A673 (cell line): ENCODE measurements at places on chromosomes 2 and 18.

GRCh38 chr18:65016631-65017371 lies 734.0 kb upstream of the CDH7 start:
- DNase-seq = no peak

DNA sequence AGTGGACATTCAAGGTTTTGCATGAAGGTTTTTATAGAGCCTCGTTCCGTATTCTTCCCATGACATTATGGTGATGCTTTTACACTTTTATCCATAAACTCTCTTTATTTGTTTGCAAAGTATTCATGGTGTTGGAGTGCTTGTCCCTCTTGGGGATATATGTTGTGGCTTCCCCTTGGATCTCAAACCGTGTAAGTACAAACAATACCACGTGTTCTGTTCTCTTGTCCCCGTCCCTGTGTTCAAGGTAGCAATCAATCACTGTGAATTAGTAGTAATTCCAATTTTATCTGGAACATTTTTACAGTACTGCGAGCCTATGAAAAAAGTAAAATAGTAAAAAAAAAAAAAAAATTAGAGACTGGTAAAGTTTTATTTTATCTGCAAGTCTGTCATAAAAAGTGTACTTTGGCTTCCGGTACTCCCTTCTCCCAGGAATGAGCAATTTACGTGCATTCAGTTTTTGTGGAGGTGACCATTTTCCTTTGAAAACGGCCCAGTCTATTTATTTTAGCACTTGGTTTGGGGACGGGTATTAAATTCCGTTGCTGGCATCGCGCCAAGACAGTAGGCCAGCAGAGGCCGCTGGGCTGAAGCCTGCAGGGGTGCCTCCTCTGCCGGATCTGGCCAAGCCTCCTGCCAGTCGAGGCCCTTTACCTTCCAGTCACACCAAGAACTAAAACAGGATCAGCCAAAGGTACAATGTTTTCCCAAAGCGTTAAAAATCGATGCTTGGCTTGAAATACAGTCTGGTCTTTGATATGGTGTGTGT lies 175.7 kb downstream of the SOCS6 start:
- DNase-seq = peak; percentile 77

GRCh38 chr2:61356958-61357350 lies 113.9 kb downstream of the USP34 start:
- no peak for DNase-seq

- DNase-seq = no peak
Measured at GRCh38 chr18:393574-393957, 106.9 kb downstream of the COLEC12 start.

DNA sequence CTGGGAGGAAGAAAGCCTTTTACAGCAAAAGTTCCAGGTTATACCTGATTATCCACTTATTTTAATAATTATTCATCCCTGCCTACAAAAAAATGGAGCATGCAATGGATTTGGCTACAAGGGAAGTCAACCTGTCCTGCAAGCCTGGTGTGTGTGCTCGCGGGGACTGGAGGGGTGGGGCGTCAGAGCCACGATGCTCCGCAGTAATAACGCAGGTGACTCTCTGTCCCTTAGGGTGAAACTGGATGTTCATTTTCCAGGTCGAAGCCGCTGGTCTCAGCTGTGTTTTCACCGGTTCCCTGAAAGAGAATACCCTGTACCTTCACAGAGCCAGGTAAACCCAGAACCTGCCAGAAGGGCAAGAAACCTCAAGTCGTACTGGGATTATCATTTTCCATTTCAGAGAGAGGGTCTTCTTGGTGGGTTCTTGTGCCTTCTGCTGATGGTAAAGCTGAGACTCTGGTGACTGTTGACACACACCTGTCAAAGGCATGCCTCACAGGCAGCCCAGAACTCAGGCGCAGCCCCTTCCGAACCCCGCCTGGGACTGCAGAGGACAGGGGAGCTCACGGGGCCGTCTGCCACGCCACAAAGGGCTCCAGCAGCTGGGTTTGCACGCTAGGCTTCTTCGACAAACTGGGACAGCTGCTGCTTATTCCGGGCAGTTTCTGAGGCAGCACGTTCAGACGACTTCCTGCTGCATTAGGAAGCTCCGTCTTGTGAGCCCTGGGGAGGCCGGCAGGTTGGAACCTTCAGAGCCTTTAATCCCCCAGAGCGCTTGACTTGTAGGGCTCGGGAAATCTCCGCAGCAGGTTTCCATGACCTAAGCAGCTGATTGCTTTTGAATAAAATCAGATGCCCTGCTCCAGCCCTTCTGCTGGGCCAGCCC lies 58.6 kb downstream of the KCNG2 start:
- peak; percentile 78 for DNase-seq

DNA sequence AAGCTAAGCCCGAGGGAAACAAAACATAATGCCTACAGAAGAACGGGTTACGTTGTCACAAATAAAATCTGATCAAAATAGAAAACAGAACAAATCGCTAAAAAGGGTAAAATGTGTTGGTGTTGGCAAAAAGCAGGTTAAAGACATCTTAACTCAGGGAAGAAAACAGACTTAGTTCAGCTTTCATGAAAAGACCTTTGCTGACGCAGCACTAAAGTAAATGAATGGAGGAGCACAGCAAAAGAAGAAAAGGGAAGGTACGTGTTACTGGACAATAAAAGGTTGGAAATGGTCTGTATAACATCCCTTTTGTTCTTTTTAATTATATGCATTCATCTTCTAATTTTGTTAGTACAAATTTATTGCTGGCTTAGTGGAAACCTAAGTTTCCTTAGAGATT lies 117.4 kb upstream of the DSEL start:
- DNase-seq = no peak

DNA sequence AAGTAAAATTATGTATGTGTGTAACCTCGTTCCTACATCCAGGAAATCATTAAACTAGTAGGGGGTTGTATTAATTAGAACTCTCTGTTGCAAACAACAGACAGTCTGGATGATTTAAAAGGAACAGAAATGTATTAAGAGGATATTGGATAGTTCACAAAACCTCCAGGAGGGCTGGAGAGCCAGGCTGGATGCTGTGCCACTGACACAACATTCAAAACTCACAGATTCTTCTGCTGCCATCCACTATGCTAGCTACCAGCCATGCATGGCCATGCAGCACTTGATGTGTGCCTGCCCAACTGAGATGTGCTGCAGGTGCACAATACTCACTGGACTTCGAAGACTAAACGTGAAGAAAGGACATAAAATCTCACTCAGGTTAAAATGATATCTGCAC lies 48.2 kb upstream of the SH3RF3 start:
- no peak for DNase-seq

DNA sequence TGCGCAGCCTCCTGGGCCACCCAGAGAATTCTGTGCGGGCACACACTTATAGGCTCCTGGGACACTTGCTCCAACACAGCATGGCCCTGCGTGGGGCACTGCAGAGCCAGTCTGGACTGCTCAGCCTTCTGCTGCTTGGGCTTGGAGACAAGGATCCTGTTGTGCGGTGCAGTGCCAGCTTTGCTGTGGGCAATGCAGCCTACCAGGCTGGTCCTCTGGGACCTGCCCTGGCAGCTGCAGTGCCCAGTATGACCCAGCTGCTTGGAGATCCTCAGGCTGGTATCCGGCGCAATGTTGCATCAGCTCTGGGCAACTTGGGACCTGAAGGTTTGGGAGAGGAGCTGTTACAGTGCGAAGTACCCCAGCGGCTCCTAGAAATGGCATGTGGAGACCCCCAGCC lies 11.8 kb upstream of the TTLL4 start:
- no peak for DNase-seq

- DNase-seq = no peak
Measured at GRCh38 chr2:20624156-20624883, 26.6 kb downstream of the HS1BP3 start.

GRCh38 chr18:58144671-58145285 lies 100.8 kb downstream of the NEDD4L start:
- DNase-seq = no peak

DNA sequence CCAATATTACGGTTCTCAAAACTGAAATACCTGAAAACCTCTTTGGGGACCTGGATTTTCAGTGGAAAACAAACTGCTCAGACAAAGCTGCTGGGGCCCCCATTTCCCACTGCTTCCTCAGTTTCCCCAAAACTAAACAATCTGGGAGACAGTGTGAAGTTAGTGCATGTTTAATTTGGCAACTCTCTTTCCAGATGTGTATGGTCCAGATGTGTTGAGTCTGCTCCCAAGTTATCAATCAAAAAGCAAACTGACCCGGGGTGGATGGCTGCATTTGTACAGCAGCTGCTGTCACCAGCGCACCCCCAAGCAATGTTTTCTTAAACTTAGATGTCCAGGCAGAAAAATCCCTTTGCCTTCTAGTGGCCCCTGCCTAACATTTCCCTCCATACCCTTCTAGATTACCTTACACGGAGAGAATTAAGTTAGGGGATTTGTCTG lies 136.9 kb downstream of the COPS8 start:
- no peak for DNase-seq

DNA sequence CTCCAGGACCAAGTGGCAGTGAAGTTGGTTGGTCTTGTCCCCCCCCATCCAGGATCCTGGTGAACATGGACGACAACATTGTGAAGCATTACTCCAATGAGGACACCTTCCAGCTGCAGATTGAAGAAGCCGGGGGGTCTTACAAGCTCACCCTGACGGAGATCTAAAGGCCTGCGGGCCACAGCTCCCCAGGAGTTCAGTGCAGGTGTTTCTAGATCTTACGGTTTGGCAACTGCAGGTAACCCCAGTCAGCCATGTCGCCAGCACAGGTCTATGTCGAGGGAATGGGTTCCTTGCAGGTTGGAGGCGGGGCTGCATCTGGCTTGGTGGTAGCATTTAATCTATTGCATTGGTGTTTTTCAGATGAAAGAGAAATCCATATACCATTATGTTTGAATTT lies 42.8 kb upstream of the KLF11 start:
- DNase-seq = no peak

- DNase-seq = no peak
Measured at GRCh38 chr2:228698963-228699362, 517.5 kb upstream of the SPHKAP start.

DNA sequence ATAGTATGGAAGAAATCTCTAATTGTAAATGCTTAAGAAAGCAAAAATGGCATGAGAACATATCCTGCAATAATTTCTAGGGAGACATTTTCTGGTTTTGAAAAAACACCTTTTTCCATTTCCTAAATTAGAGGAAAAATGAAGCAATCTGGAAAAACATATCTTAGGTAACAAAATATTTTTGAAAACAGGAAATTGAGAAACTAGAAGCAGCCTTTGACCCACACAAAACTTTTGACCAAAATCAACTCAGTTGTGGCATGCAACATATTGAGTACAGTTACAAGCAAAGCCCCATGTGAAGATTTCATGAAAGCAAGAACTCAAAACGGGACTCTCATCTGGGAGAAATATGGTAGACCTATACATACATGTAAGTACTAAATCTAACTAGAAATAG lies 28.6 kb upstream of the CHAC2 start:
- DNase-seq = no peak

DNA sequence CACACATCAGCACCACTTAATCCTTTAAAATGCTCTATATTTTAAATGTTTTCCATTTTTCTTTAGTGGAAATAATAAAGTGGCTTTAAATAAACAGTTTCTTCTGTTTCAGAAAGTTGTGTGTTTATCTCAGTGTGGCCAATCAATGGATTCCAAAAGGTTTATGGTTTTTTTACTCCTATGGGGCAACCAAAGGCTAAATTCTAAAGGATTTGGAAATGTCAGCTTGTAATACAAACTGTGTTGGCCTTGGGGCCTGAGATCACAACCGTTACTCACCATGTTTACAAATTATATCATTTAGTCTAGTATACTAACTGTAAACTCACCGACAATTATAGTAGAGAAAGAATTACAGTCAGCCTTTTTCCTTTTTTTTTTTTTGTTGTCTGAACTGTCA lies 827.2 kb downstream of the EPHA4 start:
- DNase-seq = no peak

GRCh38 chr18:3855966-3856365 lies 406.0 kb downstream of the TGIF1 start:
- no peak for DNase-seq

- no peak for DNase-seq
Measured at GRCh38 chr18:21441670-21442069, 158.8 kb downstream of the ESCO1 start.

- DNase-seq = no peak
Measured at GRCh38 chr2:79723830-79724229, 211.0 kb downstream of the CTNNA2 start.

DNA sequence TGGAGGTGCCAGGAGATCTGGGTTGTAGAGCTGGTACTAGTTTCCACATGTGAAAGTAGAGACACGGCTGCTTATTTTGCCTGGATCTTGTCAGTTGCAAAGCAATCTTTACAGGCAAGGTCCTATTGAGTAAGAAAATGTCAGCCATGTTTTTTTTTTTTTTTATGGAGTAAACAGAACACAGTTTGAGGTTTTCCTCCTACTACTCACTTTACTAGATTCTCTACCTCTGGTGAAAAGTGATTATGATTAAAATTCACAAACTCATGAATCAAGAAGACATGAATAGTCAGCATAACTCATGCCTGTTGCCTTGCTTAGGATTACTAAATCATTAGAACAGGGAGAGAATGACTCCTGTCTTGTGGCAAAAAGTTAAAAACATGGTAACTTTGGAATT lies 70.1 kb upstream of the PNPT1 start:
- DNase-seq = no peak

DNA sequence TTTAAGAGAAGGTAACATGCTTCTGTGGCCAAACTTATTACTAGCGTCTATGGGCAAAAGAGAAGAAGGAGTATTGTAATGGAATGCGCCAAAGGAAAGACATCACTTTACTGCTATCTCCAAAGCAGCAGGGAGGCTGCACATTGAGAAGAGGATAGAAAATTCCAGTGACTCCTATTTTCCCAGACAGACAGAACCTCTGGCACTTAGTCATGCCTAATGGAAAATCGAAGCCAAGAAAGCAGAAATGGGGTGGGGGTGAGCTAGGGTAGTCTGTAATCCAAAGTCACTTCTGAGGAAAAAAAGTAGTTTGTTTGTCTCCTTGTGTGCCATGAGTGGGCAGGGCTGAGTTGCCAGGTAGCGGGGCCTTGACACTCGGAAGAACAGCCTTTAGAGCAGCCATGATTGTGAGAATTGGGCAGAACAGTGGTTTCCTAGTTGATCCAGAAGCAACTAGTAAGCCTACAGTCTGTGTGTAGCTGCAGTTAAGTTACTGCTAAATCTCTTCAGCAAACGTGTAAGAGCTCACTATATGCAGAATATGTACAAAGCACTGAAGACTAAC lies 79.4 kb upstream of the FOSL2 start:
- no peak for DNase-seq
